Inflammatory macrophage treated with lipopolysaccharide for 4 hours (primary cell): ENCODE measurements at places on chromosomes 4 and X.

- no peak for DNase-seq
These were observed 7.7 kb upstream of the ARAP2 start for GRCh38 chr4:36251983-36252382.

DNA sequence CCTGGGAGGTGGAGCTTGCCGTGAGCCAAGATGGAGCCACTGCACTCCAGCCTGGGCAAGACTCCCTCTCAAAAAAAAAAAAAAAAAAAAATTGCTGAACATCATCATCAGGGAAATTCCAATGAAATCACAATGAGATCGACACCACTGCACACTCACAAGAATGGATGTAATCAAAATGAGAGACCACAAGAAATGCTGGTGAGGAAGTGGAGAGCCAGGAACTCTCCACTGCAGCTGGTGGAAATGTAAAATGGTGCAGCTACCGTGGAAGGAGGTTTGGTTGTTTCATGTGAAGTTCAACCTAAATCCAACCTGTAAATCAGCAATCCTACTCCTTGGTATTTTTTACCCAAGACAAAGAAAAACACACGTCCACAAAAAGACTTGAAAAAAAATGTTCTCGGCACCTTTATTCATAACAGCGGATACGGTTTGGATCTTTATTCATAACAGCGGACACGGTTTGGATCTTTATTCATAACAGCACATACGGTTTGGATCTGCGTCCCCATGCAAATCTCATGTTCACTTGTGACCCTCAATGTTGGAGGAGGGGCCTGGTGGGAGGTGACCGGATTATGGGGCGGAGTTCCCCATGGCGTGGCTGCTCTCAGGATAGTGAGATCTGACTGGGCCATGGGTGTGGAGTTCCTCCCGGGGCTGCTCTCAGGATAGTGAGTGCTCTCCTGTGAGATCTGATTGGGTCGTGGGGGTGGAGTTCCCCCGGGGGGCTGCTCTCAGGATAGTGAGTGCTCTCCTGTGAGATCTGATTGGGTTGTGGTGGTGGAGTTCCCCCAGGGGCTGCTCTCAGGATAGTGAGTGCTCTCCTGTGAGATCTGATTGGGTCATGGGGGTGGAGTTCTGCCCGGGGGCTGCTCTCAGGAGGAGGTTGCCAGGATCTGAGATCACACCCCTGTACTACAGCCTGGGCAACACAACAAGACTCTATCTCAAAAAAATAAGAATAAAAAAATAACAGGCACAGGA lies 7.7 kb downstream of the GAK start:
- peak; percentile 90 for DNase-seq

DNA sequence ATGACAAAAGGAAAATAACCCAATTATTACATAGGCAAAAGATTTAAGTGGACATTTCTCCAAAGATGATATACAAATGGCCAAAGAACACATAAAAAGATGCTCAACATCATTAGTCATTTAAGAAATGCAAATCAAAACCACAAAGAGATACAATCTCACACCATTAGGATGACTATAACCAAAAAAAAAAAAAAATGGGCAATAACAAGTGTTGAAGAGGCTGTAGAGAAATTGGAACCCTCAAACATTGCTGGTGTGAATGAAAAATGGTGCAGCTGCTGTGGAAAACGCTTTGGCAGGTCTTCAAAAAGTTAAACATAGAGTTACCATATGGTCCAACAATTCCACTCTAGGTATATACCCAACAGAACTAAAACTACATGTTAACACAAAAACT lies 5.6 kb upstream of the PRDX4 start:
- DNase-seq, result no peak

- DNase-seq, result peak; percentile 20
These were observed 38.0 kb downstream of the MAGEE2 start for GRCh38 chrX:75746891-75747639.

GRCh38 chr4:72295966-72296557 lies 264.3 kb downstream of the NPFFR2 start:
- DNase-seq, result peak; percentile 33

- peak; percentile 47 for DNase-seq
These were observed 133.6 kb upstream of the GIMD1 start for GRCh38 chr4:106502106-106502699.

DNA sequence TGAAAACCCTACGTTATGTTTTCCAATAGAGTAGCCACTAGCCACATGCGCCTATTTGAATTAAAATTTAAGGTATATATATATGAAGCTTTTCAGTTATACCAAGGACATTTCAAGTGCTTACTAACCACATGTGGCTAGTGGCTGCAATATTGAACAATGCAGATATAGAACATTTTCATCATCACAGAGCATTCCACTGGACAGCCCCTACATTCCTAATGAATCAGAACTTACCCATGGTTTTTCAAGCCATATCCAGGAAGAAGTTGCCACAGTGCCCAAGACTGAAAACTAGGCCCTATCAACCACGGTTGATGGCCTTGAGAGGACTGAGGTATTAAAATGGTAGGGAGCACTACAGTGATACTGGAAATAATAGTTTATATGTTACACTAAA lies 29.7 kb downstream of the NEK1 start:
- DNase-seq, result no peak

DNA sequence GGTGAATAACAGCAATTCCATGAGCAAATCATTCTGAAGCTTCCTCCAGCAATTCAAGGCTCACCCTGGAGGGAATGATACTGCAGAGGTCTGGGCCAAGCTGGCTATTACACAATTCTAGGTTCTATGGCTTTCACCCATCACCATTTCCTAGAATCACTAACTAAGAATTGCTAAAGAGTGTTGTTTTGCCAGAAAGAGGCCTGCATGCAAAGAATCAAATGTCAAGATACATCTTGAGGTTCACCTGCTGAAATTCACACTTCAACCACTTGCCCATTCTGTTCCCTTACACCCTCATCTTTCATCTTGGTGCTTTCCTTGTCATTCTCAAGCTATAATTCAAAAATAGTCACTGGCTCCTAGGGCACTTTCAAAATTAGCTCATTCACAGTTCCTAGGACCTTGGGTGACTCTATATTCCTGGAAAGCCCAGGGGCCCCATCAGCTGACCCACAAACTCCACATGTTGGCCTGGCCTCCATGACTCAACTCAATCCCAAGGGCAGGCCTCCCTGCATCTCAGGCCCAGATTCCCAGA lies 7.0 kb downstream of the APBB2 start:
- DNase-seq, result peak; percentile 18

DNA sequence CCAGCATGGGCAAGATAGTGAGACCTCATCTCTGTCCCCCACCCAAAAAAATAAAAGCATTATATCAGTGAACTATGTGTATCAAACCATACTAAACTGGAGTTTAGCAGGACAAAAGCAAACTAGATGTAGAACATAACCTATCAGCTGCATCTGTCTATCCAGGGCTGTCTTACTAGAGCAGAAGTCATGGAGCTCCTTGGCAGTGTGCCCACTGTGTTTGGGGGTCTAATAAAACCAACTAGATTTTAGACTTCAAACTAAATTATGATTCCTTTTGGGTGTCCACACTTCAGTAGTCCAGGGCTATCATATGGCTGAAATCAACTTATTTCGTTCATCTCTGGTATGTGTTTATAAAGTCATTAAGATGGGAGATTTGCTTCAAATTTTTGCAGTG lies 8.3 kb downstream of the SLBP start:
- no peak for DNase-seq

DNA sequence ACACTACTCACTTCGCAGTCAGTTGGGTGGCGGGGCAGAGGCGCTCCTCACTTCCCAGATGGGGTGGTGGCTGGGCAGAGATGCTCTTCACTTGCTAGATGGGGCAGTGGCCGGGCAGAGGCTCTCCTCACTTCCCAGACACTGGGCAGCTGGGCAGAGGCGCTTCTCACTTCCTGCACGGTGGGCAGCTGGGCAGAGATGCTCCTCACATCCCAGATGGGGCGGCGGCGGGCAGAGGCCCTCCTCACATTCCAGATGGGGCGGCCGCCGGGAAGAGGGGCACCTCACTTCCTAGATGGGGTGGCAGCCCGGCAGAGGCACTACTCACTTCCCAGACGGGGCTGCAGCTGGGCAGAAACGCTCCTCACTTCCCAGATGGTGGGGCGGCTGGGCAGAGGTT lies 199.8 kb downstream of the RTL9 start:
- DNase-seq, result no peak

DNA sequence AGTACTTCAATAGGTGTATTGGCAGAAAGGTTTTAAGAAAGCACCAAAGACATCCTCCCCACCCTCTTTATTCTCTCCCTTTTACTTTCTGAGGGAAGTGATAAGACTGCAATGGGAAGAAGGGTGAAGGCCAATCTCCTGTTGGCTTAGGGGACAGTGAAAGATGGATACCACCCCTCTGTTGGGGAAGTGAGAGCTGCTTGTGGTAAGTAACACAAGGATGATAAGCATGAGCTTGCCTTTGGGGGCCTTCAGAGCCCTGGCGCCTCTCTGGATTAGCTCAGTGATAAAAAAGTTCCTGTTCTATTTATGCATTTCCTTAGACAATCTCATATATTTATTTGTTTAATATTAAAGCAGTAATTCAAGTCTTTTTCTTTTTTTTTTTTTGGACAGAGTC lies 5.2 kb upstream of the KLF8 start:
- no peak for DNase-seq

DNA sequence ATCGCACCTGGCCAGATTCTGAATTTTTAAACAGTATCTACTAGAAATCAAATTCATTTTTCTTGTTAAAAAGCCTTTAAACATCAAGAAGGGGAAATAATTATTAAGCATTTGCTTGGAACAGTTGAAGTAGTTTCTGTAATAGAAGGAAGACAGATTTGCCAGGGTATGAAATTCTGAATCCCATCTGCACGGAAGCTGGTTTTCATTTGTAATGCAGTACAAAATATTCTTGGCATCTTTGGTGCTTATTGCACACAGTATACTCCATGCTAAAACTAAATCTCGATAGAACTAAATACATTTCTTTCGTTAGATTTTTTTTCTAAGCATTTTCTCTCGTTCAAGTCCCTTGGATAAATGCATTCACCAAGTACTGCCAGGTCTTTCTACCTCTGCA lies 25.3 kb downstream of the TRIM2 start:
- no peak for DNase-seq

DNA sequence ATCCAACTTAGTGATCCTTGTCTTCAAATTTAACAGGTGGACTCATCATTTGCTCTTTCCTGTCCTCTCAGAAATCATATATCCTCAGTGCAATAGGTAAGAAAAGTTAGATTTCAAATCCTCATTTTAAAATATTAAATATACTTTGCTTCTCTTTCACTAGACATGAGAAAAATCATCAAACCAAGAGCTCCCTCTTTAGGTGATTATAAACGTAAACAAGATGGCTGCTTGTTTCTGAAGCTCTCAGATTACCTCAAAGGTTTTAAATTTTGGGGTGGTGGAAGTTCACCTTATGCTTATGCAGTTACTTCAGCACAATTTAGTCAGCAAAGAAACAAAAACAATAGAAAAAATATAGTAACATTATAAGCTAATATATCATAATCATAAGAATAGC lies 27.3 kb downstream of the CSN3 start:
- DNase-seq, result no peak

DNA sequence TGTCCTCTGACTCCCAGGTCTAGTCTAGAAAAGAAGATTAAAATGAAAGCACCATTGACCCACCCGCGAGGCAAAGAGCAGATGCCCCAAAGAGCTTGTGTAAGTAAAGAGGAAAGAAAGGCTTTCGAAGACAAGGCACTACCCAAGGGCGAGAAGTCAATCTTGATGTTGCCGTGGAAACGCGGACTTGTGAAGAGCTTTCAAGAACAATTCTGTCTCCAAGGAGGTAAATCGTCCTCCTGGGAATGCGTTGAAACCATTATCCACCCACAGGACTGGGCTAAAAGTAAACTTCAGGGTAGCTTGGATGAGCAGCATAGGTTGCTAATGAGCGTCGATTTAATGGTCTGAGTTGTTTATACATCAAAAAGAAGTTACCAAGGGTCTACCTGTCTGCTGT lies 189.3 kb downstream of the DHRSX start:
- no peak for DNase-seq

GRCh38 chrX:131831185-131831520 lies 191.9 kb upstream of the STK26 start:
- no peak for DNase-seq

GRCh38 chrX:11363069-11363594 lies 69.9 kb downstream of the AMELX start:
- DNase-seq, result peak; percentile 63

- DNase-seq, result no peak
These were observed 22.7 kb upstream of the PGRMC2 start for GRCh38 chr4:128310266-128310697.

- DNase-seq, result no peak
These were observed 1086.7 kb downstream of the STIM2 start for GRCh38 chr4:27947302-27947701.

- no peak for DNase-seq
These were observed 172.4 kb upstream of the MXRA5 start for GRCh38 chrX:3518870-3519269.

DNA sequence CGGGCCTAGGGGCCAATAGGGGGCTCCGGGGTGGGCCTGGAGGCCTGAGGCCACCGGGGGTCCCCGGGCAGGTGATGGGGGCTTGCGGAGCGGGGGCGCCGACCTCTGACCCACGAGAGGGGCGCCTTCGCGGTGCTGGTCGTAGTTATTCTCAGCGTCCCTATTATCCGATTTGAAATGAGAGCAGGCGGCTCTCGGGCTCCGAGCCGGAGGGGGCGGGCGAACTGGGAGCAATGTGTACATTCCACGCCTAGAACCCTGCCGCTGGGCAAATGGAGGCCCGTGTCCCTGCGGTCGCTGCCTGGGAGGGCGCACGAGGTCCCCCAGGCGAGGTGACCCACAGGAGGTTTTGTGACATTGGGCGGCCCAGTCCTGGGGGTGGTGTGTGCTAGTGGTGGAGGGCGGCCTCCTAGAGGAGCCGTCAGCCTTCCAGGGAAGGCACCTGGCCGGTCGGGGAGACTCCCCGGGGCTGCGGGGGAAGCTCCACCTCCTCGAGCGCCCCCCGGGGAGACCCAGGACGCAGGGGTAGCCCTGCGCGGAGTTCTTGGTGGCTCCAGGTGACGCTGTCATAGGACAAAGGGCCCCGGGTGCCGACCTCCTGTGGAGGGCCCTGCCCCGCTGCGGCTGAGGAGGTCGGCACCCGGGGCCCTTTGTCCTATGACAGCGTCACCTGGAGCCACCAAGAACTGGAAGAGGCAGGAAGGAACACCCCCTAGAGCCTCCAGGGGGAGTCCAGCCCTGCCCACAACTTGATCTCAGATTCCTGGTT lies 102.6 kb upstream of the PRKX start:
- peak; percentile 8 for DNase-seq

GRCh38 chrX:36909676-36910030 lies 98.5 kb upstream of the FAM47C start:
- no peak for DNase-seq

DNA sequence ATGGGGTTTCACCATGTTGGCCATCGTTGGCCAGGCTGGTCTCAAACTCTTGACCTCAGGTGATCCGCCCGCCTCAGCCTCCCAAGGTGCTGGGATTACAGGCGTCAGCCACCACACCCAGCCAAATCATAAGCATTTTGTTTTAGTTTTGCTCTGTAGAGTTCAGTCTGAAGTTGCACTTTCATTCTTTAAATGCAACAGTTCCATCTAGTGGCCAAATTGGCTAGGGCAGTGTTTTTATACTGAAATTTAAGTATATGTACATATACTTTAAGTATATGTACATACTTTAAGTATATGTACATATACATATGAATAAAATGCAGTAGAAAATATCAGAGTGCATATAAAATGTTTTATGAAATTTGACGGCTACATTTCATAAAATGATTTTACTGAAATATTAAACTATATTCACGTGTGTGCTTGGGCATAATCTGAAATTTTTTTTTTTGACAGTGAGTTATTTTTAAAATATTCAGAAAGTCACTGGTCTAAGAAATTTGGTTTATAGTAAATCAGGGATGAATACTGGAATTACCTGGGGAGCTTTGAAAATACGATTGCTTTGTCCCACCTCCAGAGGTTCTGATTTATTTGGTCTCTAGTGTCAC lies 145.5 kb downstream of the NWD2 start:
- peak; percentile 86 for DNase-seq

- no peak for DNase-seq
These were observed 220.2 kb downstream of the SOWAHB start for GRCh38 chr4:76677571-76678326.
